ENCODE measurements at places on chromosomes 1 and 21.

GRCh38 chr1:211092955-211093354 is 41.0 kb downstream of the KCNH1 start:
- no peak for DNase-seq

DNA sequence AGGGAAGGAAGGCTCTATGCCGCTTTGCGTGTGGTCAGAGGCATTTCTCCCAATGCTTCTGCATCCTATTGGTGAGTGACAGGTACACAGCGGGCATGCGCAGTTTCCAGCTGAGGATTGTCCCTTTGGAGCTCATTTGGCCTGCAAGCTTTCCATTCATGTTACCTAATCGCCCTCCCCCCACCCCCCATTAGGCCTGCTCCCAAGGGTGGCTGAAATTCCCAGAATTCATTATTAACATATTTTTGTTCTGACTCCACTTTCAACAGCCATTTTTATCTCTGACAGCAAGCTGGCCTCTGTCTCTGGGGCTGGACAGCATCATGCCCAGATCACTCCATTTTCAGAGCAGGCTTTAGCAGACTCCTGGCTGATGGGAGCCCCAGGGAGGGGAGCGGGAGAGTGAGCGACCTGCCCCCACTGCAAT is 25.6 kb downstream of the MIS18A start:
- peak; percentile 84 for DNase-seq

GRCh38 chr1:103538226-103538625 is 12.7 kb downstream of the RNPC3 start:
- DNase-seq: no peak

- DNase-seq: no peak
These were observed 2.7 kb downstream of the FAM131C start for GRCh38 chr1:16070640-16071355.

DNA sequence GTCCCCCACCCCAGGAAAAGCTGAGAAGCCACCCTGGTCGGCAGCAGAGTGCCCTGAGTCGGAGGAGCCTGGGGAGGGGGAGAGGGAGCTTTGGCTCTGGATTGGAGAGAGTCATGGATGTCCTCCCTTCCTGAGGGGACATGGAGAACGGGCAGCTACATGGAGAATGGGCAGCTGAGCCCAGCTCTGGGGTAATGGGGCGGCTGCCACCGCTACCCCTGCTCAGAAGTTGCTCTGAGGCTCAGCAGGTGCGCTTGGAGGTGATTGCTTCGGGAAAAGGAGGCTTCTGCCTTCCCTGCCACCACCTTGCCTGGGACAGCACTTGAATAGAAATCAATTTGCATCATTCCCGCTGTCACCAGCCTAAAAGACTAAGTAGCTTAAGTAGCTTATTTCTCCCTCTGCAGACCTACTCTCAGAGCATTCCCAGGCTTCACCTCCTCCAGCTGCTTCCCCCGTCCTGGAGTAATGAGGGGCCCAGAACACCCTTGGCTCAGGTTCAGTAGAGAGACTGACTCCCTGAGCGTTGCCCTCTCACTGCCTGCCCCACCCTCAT is 8.3 kb downstream of the DISP3 start:
- no peak for DNase-seq

DNA sequence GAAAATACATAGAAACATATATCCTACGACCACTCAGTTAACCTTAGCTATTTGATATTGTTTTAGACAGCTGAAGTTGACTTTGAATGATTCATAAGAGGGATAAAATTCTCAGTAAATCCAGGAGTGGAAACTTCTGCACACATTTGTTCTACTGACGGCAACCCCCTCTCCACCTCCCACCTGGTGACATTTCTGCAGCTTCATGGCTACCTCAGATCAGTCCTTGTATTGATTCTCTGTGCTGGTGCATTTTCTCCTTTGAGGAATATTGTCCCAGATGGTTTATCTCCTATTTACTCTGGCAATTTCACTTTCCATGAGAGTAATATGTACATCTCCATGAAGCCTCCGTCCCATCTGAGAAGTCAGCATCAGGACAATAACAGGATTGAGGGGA is 57.7 kb upstream of the COA6 start:
- no peak for DNase-seq

Data from GM03348 (cell line).